ENCODE measurements at places on chromosomes 16 and 17. TPM values are rescaled to one million over a fixed set of nuclear protein-coding genes. Genes with fewer than 3 reads are reported as not detected.
A peak's percentile ranks its signal among the peaks of the same experiment; 100 is the strongest.

DNA sequence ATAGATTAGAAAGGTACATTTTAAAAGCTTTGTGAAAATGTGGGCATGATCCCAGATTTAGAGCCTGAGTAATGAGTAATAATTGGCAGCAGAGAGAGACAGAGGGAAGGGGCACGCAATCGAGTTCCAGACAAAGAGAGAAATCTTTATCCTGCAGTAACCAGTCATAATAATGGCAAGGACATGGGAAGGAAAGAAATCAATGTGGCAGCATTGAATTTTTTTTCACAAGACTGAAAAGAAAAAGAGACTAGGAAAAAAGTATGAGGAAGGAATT, 790.8 kb upstream of the SOX9 start:
- no peak for DNase-seq

GRCh38 chr17:51486885-51487520, 226.7 kb downstream of the UTP18 start:
- DNase-seq: no peak

- no peak for DNase-seq
Observed at GRCh38 chr17:36198831-36199465, 2.4 kb upstream of the CCL3L1 start.

DNA sequence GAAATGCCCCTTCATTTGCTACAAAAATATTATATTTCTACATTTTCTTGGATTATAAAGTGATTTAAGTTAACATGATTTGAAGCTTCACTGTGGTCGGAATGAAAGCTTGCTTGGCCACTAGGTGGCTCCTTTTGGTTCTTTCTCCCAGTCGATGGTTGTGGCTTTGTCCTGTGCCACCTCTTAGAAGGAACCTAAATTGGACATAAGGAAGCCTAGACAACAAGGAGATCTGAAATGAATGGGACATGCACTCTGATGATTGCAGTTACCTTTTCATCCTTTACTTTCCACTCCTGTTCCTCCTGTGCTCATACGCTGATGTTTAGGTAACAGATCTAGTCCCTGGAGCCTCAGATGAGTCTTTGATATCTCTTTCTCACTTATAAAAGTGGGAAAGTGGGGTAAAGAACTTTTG, 39.2 kb downstream of the FTO start:
- no peak for DNase-seq

ZNF319 gene
- polyA plus RNA-seq: 13.2 TPM

CCDC200 gene
- polyA plus RNA-seq: 37.2 TPM

MFAP4 gene
- 162 TPM for polyA plus RNA-seq

GRCh38 chr16:35525979-35526590, 2066.7 kb downstream of the TP53TG3F start:
- no peak for DNase-seq

DNA sequence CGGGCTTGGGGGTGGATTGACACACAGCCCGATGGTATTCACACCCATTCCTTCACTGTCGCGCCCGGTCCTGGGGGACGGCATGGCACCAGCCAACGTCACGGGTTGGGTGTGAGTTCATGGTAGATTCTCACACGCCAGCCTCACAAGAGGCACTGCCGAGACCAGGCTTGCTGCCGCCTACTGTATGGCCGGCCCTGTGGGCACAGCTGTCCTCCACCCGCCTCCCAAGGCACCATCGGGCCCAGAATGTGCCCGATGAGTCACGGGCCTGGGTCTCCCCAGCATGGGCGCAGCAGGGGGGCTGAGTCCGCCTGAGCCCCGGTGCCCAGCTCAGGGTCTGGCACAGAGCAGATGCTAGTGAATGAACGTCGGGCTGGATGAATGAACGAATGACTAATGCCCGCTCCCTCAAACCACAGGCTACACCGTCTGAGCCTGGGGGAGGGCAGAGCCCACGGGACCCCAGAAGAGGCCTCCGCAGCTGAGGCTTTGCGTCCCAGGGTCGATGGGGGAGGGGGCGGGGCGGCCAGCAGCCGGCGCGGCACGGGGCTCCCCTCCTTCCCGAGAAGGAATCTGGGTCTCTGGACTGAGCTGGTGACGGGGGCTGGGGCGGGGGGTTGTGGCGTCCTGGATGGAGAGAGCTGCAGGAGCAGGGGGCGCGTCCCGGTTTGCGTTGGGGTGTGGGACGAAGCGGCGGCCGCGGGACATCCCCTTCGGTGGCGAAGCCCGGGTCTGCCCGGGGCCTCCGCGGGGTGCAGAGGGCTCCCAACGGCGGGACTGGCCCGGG, 829 bp downstream of the PITPNM3 start:
- DNase-seq: no peak

FBXO39 gene
- 0.06 TPM for polyA plus RNA-seq

- no peak for DNase-seq
Observed at GRCh38 chr17:41322094-41322902, 6.8 kb upstream of the KRTAP17-1 start.

GRCh38 chr17:30292286-30292858, 628 bp upstream of the BLMH start:
- DNase-seq: no peak

MYLK3 gene
- polyA plus RNA-seq: 1.0 TPM

MOSMO gene
- polyA plus RNA-seq: 15.4 TPM

DNA sequence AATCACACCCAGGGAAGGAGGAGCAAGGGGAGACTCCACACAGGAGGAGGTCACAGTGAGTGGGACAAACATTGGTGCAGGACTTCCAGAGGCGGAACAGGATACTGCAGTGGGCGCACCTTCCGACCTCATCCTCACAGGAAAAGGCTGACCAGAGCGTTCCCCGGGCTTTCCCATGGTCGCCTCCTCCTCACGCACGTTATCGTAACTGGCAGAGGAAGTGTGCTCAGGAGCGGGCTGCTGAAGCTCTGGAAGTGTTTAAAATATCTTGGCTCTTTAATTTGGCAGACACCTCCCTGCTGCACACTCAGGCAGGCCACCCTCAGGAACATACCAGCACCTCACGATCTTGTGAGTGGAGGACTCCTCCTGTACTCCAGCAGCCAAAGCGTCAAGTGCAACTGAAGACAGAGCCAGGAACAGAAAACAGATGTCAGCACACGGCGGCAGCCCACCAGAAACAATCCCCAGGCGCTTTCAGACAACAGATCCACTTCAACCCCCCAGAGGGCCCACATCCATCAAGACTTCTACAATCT, 17.5 kb downstream of the FANCA start:
- DNase-seq: no peak

GRCh38 chr17:1423456-1424135, 23.6 kb upstream of the YWHAE start:
- DNase-seq: no peak

DNA sequence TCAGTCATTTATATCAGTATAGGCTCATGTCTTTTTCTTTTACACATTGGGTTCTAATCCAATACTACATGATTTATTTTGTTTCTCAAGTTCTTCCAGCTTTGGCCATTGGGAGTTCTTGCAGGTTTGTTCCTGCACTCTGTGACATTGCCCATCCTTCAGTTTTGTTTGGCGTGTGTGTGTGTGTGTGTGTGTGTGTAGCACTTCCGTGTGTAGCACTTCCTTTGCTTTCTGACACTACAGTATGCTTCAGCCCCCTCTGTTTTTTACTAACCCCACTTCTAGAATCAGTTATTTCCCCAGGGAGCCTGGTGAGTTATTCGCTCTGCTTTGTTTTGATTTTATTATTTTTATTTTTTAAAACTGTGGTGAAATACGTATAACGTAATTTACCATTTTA, 75.6 kb upstream of the LGALS9 start:
- DNase-seq: no peak

DNA sequence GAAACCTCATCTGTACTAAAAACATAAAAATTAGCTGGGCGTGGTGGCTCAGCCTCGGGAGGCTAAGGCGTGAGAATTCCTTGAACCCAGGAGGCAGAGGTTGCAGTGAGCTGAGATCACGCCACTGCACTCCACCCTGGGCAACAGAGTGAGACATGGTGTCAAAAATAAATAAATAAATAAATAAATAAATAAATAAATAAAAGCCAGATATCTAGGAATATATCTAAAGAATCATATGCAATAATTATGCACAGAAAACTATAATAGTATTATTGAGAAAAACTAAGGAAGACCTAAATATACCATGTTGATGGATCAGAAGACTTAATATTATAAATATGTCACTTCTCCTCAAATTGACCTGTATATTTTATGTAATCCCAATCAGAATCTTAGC, 37.0 kb downstream of the TMC7 start:
- DNase-seq: no peak

GRCh38 chr17:77352441-77352840, 211.7 kb downstream of the SEC14L1 start:
- DNase-seq: no peak

DNA sequence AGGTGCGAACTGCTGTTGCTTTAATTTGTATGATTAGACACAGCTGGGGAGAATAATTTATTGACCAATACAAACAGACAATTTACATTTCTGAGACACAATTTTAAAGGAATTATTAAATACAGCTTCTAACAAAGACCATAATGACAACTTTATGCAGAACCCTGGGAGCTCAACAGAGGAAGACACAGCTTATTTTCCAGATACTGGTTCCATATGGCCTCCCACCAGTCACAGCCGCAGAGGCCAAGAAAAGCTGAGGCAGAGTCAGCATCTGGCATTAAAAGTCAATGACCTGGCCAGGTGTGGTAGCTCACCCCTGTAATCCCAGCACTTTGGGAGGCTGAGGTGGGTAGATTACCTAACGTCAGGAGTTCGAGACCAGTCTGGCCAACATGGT, 66.1 kb upstream of the BCAR1 start:
- DNase-seq: no peak

GRCh38 chr17:2076087-2076984, 21.4 kb downstream of the HIC1 start:
- DNase-seq: no peak

CCL16 gene
- 0.42 TPM for polyA plus RNA-seq

DNA sequence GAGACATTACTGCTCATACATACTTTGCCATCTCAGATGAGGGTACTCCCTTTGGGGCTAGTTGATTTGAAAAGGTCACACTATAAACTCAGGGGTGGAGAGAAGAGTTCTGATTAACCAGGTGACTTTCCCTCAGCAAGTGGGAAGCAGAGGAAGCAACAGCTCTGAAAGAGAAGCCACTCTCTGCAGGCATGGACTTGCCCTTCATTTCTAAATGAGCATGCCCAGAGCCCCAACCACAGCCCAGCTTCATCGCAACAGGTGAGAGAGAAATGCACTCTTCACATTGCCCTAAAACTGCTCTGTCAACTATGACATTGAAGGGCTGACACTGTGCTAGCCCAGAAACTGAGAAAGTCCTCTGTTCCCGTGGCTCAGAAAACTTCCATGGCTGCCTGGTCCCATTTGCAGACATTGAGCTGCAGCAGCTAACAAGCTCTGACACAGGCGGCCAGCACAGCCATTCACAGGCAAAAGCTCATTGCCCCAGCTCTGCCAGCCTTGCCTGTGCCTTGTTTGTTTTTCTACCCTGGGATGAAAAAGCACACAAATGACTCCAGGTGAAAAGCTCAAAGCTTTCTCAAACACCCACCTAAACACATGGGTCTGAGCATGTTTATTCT, 419.8 kb upstream of the DYNLRB2 start:
- no peak for DNase-seq

ASPA gene
- 31.8 TPM for polyA plus RNA-seq

DNA sequence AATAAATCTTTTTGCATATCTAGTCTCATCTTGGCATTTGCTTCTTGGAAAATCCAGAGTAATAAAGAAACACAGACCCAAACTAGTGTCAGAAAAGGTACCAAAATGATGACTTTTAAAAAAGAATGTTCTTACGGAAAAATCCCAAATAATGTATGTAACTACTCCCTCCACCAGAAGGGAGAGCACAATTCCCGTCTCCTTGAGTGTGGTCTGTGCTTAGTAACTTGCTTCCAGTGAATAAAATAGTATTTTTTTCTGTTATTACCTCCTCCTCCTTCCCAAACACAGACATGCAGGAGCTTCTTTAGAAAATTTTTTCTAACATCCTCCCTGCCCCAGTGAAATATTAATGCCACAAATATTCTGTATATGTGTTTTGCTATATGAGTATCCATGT, 358.1 kb downstream of the ZFHX3 start:
- DNase-seq: no peak

DNA sequence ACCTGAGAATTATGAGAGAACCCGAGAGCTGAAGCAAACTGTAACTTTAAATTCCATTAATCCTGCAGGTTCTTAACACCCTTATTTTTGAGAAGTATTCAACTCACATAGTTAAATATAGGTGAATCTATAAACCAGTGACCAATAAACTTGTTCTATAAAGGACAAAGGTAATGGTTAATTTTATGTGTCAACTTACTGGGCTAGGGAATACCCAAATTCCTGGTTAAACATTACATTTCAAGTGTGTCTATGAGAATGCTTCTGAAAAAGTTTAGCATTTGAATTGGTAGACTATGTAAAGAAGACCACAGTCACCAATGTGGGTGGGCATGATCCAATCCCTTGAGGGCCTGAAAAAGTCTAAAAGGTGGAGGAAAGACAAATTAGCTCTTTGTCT, 99.1 kb downstream of the KCNJ2 start:
- no peak for DNase-seq

TSNAXIP1 gene
- polyA plus RNA-seq: 8.9 TPM

DNA sequence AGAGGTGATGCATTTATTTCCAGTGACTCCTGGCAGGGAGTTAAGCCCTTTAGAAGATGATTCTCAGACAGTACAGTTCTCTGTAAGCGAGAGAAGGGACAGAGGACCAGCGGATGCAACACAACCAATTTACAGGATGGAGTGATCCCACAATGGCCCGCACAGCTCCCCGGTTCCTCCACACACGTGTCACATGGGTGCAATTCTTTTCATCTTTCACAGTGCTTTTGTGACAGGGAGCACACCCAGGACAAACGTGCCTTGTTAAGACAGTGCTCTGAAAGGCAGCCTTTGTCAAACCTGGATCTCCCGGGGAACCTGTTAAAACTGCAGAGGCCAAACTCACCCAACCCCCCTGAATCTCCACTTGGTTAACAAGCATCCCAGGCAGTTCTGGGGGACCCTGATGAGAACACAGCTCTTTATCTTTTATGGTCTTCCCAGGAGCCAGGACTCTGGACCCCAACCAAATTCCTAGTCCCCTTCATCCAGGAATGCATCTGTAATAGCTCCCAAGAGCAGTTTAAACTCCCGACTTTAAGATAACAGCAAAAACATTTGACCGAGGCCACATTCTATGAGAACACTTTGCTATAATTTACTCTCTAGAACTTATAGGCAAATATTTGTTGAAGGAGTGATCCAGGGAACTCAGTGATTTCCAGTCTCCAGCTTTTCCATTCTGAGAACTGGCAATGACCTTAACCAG, 134.9 kb upstream of the CDH5 start:
- DNase-seq: peak; percentile 45

- DNase-seq: no peak
Observed at GRCh38 chr17:48453447-48453846, 23.4 kb upstream of the SKAP1 start.

- peak; percentile 35 for DNase-seq
Observed at GRCh38 chr17:80861892-80862291, 129.7 kb upstream of the CHMP6 start.

GRCh38 chr17:20072692-20072992, 63.5 kb downstream of the SPECC1 start:
- DNase-seq: no peak

DNA sequence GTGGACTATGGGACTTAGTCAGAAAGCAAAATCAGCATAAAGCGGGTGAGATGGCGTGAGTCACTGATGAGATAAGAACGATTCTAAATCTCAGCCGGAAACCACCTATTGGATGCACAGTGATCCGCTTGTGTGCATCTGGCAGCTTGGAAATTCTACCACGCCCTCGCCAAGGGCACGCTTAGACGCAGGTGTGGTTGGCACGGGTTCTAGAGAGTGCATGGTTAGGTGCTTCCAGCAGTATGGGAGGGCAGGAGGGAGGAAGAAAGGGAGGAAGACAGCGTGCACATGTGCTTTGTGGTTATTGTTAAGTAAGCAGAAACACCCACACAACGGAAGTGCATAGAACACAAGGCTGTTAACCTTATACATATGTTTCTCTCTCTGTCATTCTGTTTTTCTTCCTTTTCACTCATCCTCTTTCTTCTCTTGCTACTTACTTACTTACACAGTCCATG, 374.0 kb upstream of the ASIC2 start:
- DNase-seq: no peak

Measured in renal pelvis (tissue), 12 donors.